Islet precursor cell (in vitro differentiated cells): ENCODE measurements at places on chromosomes 13 and 19.

GRCh38 chr13:97116754-97117153, 105.4 kb upstream of the MBNL2 start:
- peak; percentile 90 for DNase-seq

DNA sequence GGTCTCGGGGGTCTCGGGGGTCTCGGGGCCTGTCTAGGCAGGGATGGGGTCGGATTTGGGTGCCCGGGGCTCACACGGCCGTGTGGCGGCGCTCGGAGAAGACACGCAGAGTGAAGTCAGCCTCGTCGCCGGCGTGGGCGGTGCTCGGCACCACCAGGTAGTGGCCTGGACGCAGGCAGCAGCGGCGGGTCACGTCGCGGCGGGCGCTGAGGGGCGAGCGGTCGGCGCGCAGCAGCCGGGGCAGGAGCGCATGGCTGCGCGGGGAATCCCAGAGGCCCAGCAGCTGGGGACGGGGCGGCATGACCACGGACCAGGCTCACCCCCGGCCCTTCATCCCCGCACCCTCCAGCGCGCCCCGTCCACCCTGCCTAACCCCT, 8.2 kb downstream of the CAPN12 start:
- DNase-seq, result peak; percentile 87

DNA sequence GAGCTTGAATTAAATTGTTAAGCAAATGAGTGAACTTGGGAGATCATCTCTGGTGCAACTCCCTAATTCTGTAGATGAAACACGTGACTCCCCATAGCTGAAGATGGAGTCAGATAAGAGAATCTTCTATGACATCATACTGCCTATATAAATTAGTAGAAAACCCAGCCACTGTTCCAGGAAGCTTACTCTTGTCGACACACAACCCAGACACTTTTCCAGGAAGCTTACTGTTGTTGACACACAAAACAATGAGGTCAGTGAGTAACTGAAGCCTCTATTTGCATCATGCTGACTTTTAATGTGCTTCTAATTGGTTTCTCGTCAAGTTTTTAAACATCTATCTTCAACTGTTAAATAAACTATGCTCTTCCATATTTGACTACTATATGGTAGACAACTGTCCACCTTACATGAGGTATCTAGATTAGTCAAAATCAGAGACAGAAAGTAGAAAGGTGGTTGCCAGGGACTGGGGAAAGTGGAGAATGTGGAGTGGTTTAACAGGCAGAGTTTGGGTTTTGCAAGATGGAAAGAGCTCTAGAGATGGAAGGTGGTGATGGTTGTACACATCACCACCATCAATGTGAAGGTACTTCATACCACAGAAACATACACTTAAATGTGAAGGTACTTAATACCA, 168.2 kb downstream of the FGF14 start:
- no peak for DNase-seq

DNA sequence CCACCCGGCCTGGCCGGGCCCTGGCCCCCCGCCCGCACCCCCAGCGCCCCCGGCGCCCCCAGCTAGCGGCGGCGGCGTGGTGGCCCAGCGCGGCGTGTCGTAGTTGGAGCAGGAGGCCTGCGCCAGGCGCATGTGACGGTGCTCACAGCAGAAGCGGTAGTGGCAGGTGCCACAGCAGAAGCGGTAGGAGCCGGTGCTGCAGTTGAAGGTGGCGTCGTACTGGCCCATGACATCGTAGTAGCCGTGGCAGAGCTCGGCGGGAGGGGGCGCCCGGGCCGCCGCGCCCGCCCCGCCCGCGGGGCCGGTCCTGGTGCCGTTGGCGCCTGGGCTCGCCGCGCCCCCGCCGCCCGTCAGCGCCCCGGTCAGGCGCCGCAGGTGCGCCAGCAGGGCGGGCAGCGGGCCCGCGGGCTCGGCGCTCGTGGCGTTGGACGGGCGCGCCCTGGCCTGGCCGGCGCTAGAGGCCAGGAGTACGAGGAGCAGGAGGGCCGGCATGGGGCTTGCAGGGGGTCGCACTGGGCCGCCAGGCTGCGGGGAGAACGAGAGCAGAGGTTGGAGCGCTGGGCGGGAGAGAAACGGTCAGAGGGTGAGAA, 633 bp downstream of the SHISA7 start:
- no peak for DNase-seq

DNA sequence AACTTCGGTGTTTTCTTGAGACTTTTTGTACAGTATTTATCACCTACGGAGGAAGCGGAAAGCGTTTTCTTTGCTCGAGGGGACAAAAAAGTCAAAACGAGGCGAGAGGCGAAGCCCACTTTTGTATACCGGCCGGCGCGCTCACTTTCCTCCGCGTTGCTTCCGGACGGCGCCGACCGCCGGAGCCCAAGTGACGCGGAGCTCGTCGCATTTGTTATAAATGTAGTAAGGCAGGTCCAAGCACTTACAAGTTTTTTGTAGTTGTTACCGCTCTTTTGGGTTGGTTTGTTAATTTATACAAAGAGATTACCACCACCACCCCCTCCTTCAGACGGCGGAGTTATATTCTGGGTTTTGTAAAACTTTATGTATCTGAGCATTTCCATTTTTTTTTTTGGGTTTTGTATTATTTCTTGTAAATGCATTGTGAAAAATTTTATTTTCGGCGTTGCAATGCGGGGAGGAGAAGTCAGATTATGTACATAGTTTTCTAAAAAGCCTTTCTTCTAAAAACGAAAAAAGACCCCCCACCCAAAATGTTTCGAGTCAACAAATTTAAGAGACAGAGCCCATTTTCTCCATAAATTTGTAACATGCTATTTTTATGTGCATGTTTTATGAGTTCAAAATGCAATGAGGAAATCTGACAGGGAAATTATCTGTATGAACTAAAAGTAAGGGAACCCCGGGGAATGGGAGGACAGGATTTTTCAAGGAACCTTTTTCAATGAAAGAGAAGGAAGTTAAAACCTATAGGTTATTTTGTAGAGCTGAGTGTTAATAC, 2.3 kb downstream of the SOX1 start:
- no peak for DNase-seq

DNA sequence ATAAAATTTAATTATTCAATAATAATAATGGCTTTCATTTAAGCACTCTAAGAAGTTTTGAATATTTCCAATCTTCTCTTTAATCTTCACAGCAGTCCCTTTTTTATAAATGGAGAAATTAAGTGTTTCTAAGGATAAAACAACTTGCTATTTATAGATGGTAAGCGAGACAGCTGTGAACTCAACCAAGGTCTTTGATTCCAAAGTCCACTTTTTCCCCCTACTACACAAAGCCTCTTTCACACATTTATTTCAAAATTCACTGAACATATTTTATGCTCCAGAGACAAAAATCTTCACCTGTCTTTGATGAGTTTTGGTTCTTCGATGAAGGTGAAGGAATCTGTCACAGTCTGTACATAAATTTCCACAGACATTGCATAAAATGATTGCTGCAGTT, 34.4 kb upstream of the FBXL3 start:
- no peak for DNase-seq

DNA sequence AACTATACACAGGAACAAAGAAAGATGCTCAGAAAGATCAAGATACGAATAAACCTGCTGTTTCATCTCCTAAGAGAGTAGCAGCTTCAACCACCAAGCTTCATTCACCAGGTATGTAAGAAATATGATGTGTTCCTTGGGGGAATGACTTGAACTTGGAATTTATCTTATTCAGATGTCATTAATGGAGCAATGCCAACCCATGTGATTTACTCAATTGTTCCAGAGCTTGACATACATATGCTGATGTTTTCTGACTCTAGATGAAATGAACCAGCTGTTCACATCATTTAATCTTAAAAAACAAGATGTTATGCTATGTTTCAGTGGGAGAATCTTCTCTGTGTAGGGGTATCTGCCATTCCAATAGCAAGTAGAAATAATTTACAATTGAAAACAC, 270.9 kb downstream of the SLC7A1 start:
- DNase-seq, result no peak

GRCh38 chr19:4593409-4593851, 33.9 kb upstream of the SEMA6B start:
- DNase-seq, result no peak

DNA sequence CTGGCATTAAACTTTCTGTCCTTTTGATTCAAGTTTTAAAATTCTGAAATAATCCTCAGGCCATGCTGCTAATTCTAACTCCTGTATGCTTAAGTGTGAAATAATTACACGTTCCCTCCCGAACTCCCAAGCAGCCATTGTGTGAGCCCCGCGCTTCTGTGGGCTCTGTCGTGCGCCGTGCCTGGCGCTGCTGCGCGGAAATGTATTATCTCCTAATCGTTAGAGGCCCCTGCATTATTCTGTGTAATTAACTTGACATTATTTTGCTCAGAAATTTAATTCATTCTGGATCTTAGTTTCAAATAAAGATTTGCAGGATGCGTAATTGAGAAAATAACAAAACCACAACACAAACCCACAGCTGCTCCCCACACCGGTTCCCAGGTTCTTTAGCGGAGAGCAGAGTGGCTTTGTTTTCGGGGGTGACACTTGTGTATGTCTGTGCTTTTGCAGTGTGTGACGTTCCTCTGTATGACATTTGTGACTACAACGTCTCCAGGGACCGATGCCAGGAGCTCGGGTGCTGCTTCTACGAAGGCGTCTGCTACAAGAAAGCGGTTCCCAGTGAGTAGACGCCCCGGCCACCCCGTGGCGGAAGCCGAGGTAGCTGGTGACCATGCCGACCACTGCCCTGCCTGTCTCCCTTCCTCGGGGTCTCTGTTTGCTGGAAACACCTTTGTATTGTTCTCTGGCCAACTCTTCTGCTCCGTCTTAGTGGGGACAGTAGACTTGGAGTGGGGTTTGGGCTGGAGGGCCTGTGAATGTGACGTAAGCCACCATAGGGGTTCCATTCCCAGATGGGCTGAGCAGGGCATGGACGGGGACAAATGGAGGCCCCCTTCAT, 7.5 kb downstream of the TEX29 start:
- no peak for DNase-seq

DNA sequence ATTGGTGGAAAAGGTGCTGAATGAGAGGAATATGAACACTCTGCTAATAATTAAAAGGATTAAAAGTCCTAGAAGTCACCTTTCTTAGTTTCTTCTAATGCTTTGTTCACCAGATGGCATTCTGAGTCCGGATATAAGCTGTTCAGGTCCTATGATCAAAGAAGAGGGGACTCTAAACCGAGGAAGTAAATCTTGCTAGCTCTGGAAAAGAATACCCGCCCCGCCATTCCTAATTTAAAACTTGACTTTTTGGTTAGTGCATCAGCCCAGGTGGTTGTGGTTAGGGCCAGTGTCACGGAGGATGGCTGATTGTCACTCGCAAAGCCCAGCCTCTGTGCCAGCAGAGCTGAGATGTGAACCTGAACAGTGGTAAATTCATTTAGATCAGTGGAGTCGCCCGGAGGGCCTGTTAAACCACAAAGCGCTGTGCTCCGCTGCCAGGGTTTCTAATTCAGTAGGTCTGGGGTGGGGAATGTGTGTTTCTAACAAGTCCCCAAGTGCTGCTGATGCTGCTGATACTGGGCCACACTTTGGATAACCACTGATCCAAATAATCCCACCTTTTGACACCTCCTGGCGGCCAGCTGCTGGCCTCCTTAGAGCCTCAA, 425.4 kb downstream of the DCT start:
- peak; percentile 60 for DNase-seq

DNA sequence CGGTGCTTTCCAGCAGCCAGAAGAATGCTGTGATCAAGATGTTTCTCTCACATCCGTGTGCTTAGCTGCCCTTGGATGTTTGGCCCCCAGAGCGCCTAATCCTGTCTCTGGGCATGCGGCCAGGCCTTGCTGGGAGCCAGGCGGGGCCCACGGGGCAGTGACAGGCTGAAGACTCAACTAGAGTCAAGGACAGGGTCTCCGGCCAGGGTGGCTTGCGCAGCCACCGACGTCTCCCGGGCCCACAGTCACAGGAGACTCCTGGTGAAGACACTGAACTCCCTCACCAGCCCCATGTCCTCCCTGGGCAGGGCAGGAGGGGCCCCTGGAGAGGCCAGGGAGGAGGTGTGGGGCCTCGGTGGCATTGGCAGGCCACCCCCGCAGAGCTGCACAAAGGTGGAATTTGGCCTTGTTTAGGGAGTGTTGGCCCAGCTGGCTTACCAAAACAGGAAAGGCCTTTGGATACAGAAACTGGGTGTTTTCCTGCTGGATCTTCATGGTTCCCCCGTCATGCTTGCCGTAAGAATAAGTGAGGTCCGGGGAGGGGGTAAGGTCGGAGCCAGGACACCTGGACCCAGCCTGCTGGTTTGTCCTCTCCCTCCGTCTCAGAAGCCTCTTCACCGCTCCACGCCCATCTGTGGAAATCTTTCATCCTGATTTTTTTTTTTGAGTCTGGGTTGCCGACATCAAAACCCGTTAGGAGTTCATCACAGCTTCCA, 10.0 kb upstream of the NDUFS7 start:
- no peak for DNase-seq
